Activated T-helper 9 cell treated with anti-CD3 and anti-CD28 coated beads, Interleukin-2, amount 50 U/mL, for 16 hours (primary cell): ENCODE measurements at places on chromosomes 2 and 18.

- no peak for DNase-seq
These were observed 91.2 kb downstream of the VRK2 start for GRCh38 chr2:58137856-58138255.

GRCh38 chr2:38106405-38107094, 30.6 kb upstream of the CYP1B1 start:
- no peak for DNase-seq

DNA sequence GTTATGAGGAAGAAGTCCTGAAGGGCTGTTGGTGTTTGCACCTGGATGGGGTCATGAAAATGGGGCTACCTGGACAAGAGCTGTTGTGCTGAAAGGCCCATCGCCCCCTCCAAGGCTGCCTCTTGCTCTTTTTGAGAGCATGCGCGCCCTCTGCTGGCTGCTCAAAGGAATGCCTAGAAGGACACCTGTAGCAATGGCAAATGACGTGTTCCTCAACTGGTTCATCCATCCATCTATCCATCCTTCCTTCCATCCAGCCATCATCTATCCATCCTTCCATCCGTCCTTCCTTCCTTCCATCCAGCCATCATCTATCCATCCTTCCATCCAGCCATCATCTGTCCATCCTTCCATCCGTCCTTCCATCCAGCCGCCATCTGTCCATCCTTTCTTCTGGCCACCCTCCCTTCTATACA, 17.2 kb upstream of the RPL31 start:
- DNase-seq: peak; percentile 63

DNA sequence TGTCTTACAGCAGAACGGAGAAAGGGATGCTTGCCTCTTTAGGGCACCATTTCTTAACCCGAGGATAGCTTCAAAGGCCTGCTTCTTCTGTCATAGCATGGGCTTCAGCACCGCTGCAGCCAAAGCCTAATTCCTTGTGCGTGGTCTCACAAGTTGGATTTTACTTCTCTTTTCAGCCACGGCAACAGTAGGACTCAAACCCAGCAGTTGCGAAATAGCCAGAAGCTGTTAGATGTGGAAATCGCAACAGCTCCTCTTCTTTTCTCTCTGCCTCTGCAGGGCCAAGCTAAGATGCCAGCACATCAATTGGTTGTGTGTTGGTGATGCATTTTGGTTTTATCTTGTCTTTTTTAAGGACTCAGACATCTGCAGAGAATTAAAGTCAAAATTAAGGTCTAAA, 3.1 kb downstream of the NRXN1 start:
- DNase-seq: no peak

DNA sequence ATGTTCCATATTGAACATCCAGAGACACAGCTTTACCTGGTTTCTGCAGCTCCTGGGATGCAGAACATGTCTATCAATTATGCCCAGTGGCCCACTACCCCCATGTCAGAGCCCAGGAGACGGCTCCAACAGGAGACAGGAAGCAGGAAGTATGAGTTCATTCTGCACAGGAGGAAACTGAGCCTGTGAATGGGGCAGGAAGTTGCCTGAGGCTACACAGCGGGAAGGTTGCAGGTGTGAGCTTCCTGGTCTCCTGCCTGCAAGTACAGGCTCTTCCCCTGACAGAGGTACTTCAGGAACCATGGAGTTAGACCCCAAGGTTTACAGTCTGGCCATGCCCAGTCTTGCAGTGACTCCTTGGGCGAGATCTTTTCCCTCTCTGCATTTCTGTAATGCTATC, 2.8 kb upstream of the BOK start:
- no peak for DNase-seq

- no peak for DNase-seq
These were observed 56.1 kb downstream of the ASAP2 start for GRCh38 chr2:9262671-9263171.

DNA sequence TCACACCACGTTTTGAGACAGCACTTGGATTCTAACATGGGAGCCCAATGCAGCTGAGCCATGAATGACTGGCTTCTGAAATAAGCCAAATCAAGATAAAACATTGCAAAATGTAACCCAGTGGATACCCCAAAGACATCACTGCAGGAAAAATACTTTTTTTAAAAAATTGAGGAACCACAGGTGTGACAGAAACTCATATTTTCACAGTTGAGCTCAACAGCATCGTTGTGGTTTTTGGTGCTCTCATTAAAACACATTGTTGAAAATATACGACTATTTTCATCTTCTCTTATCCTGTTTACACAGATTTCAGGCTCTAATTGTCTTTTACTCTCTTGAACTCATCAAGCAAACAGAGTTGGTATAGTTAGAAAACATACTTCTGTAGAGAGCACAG, 429.3 kb upstream of the VRK2 start:
- no peak for DNase-seq

DNA sequence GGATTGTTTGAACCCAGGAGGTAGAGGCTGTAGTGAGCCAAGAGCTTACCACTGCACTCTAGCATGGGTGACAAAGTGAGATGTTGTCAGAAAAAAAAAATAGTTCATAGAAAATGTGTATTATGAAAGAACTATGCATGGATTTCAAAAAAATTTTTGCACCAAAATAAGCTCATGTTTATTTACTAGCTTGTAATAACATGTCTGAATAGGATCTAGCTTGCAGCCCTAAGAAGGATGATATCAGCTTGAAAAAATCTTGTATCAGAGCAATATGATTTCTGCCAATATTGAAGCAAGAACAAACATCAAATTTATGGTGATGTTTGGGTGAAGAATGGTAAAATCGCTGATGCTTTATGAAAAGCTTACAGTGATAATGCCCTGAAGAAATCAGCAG, 97.0 kb upstream of the RFX8 start:
- no peak for DNase-seq

DNA sequence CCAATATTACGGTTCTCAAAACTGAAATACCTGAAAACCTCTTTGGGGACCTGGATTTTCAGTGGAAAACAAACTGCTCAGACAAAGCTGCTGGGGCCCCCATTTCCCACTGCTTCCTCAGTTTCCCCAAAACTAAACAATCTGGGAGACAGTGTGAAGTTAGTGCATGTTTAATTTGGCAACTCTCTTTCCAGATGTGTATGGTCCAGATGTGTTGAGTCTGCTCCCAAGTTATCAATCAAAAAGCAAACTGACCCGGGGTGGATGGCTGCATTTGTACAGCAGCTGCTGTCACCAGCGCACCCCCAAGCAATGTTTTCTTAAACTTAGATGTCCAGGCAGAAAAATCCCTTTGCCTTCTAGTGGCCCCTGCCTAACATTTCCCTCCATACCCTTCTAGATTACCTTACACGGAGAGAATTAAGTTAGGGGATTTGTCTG, 136.9 kb downstream of the COPS8 start:
- no peak for DNase-seq

DNA sequence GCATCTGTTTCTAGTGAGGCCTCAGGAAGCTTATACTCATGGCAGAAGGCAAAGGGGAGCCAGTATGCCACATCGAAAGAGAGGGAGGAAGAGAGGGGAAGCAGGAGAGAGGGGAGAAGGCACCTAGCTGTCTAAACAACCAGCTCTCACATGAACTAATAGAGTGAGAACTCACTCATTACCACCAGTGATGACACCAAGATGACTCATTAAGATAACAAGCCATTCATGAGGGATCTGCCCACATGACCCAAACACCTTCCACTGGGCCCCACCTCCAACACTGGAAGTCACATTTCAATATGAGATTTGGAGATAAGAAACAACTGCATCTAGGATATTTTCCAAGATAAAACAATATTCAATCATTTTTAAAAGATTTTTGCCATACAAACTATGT, 753.9 kb upstream of the ZEB2 start:
- no peak for DNase-seq

- no peak for DNase-seq
These were observed 4.9 kb downstream of the KDM3A start for GRCh38 chr2:86446060-86446459.

GRCh38 chr18:28063271-28063761, 113.6 kb downstream of the CDH2 start:
- no peak for DNase-seq

- DNase-seq: no peak
These were observed 211.8 kb downstream of the GBX2 start for GRCh38 chr2:235956281-235956970.

GRCh38 chr2:178344121-178344520, 106.9 kb downstream of the PRKRA start:
- DNase-seq: no peak

DNA sequence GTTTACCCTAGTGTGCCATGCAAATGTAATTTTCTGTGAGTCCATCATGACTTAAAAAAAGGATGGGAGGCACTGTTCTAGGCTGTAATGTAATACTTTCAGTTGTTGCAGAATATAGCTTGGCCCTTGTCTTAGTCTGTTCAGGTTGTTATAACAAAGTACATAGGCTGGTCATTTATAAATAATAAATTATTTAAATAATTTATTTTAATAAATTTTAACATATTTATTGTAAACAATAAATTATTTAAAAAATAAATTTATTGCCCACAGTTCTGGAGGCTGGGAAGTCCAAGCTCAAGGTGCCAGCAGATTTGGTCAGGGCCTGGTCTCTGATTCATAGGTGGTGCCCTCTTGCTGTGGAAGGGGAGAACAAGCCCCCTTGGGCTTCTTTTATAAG, 35.2 kb downstream of the RAPGEF4 start:
- DNase-seq: no peak

GRCh38 chr18:48402953-48403352, 6.2 kb downstream of the ZBTB7C start:
- no peak for DNase-seq

GRCh38 chr2:155944218-155944617, 388.3 kb downstream of the NR4A2 start:
- no peak for DNase-seq

DNA sequence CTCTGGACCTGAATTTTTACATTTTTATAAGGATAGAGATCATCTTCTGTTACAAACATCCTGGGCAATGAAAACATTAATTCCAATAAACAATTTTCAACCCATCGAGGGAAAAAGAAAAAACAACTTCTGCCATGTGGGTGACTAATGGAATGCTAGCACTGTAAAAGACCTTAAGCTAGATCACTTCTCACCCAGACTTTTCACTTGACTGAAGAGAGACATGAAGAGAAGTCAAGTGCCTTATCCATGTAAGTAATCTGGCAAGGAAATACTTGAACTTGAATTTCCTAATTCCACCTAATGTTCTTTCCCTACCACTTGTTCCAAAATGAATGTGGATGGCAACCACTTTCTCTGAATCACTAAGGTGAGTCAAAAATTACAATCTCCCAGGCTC, 98.3 kb upstream of the ACVR1C start:
- DNase-seq: no peak

DNA sequence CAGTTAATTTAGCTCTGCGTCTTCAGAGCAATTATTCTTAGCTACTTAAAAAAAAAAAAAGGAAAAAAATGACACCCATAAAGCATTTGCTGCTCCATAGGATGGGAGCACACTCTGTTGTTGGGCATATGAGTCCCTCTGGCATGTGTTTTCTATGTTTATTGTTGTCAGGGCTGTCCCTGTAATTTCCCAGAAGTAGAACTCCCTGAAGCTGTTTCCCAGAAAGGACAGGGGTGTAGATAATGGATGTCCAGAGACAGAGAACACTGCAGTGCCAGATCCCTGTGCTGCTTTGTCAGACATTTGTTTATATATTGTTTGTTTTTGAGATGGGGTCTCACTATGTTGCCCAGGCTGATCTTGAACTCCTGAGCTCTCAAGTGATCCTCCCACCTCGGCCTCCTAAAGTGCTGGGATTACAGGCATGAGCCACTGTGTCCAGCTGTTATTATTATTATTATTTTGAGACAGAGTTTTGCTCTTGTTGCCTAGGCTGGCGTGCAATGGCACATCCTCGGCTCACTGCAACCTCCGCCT, 32.6 kb downstream of the GALM start:
- DNase-seq: no peak

GRCh38 chr2:128424406-128425171, 105.9 kb upstream of the HS6ST1 start:
- DNase-seq: no peak

DNA sequence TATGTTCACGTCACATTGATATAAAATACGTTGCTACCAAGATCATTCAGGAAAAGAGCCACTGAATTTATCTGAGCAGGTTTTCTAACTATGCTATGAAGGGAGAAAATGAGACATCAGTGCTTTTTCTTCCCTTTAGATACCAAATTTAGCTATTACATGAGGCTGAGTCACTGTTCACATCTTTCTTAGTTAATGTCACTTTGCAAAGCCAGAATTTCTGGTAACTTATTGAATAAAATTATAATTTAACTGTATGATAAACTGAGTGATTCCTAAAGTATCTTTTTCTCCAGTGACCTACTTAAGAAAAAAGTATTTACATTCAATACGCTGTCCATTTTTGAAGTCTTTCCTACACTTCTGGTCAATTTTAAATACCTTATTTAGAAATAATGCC, 22.7 kb downstream of the C1D start:
- DNase-seq: no peak

DNA sequence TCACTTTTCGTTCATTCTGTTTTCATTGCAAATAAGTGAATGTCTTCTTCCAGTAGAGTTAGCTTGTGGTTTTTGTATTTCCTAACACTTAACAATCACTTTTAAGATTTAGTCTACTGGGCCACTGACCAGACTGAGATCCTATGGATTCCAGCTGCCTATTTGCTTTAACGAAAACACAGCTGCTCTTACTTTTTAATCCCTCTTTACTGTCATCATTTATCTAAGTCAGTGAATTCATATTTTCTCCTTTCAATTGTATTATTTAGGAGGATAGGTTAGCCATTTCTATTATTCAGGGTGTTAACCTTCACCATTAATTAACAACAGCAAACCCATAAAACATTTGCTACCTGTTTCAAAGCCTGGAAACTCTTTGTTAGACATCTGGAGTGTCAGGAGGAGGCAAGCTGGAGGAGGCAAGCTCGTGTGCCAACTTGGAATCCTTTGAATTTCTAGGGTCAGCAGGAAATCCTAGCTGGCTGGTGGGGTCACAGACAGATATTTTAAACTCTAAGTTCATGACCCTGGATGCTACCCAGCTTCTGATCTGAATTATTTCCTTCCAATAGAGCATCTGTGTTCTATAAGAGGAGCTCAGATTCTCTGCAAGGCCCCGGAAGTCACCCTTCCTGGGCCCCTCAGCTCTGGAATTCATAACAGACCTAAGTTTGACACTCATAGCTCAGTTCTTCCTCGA, 385.3 kb downstream of the RBM43 start:
- no peak for DNase-seq

GRCh38 chr2:112682101-112682500, 36.4 kb downstream of the SLC20A1 start:
- no peak for DNase-seq

GRCh38 chr18:34097312-34097711, 127.4 kb downstream of the NOL4 start:
- no peak for DNase-seq

- DNase-seq: no peak
These were observed 38.3 kb downstream of the GCA start for GRCh38 chr2:162382278-162382677.

DNA sequence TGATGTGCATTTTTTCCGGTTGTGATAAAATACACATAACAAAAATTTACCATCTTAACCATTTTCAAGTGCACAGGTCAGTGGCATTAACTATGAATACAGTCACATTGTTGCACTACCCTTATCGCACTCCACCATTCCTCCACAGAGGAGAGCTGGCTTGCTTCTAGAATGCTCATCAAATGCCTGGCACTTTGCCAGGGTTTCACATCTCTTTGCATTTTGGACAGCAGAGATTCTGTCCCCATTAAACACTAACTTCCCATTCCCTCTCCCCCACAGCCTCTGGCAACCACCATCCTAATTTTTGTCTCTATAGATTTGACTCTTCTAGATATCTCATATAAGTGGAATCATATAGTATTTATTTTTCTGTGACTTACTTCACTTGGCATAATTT, 165.0 kb downstream of the ASB1 start:
- no peak for DNase-seq
